Motor neuron (in vitro differentiated cells): ENCODE measurements at places on chromosomes 13 and 19.

DNA sequence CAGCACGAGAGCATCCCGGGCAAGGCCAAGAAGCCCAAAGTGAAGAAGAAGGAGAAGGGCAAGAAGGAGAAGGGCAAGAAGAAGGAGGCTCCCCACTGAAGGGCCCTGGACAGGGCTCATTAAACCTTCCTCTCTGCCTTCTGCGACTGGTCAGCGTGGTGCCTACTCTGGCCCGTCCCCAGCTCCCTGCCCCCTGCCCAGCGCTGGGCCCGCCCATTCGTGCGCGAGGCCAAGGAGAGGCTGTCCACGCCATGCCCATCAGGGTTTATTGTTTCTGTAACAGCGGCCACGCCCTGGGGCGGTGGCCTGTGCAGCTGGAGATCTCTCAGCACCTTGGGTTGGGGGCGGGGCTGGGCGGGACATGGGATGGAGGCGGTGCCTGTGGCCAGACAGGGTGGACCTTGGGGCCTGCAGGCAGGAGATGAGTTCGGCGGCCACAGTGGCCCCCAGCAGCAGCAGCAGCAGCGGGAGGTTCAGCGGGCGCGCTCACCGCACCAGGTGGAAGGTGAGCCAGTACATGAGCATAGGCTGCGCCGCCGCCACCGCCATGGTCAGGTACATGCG lies 897 bp downstream of the C19orf33 start:
- ATAC-seq, result peak; percentile 93

- ATAC-seq, result no peak
Measured at GRCh38 chr13:26921918-26922317, 161.3 kb upstream of the GPR12 start.

DNA sequence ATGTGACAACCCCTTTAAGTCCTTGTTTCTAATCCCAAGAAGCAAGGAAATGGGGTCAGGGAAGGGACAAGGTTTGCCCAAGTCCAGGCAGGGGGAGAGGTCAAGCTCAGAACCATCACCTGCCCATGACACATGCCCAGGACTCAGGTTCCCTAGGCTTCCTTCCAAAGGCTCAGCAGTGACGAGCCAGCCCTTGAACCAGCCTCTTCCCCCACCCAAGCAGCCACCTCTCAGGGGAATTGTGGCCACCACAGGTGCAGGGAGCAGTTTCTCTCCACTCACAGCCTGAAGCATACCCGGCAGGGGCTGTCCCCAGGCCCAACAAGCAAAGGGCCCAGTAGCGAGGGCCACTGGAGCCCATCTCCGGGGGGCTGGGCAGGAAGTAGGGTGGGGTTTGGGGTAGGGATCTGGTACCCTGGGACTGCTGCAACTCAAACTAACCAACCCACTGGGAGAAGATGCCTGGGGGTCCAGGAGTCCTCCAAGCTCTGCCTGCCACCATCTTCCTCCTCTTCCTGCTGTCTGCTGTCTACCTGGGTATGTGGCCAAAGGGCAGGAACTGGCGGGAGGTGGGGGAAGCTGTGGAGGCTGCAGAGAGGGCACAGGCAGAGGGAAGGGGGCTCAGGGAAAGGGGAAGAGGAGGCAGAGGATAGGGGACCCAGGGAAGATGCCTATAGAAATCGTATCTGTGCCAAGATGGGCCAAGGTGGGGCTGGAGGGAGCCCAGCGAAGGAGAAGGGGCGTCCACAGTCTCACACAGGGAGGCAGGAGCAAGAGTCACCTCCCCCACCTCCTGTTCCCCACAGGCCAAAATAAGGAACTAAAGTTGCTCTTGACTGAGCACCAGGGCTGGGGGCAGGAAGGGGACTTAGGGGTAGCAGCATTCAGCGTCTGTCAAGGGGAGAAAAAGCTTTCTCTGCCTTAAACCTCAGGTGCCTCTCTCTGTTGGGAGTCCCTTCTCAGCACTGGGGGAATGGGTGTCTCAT lies at the start of gene CD79A:
TSS of gene CD79A (plus strand) at position 433 of the 986 bp plus-strand sequence. CDS start at position 459, 26 bp downstream.
- no peak for ATAC-seq

DNA sequence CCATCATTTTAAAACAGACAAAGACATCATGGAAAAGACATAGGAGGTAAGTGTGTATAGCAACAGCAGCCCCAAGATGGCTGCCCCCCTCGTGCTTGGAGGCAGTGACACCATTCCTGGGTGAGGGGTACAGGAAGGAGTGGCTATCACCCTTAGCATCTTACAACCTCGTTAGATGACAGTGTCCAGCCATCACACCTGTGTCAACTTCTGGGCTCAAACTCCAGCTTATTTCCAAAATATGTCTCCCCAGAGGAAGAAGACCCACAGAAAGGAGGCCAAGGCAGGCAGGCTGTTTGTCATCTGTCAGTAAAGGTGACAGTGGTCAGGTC lies 27.5 kb downstream of the EPS15L1 start:
- ATAC-seq, result no peak

DNA sequence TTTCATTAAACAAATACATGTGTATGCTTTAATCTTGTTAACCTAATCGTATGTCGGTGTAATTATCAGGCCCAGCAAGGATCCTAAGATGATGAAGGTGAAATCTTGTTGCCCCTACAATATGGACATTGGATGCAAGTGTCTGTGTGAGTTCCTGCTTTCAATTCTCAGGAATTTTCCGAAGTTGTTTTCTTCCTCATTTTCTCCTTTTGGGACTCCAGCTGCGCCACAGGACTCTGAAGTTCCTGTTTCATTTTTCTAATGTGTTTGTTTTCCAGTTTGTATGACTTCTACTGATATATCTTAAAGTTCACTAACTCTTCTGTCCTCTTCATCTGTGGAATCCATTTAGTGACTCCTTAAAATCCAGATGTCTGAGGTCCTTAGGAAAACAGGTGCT lies 11.9 kb upstream of the OR7D2 start:
- no peak for ATAC-seq
